Kidney epithelial cell (primary cell): ENCODE measurements at places on chromosomes 3 and 15. TPM values are rescaled to one million over a fixed set of nuclear protein-coding genes. Genes with fewer than 3 reads are reported as not detected.

GRCh38 chr15:85097725-85098124, 116.1 kb downstream of the PDE8A start:
- DNase-seq = no peak

DNA sequence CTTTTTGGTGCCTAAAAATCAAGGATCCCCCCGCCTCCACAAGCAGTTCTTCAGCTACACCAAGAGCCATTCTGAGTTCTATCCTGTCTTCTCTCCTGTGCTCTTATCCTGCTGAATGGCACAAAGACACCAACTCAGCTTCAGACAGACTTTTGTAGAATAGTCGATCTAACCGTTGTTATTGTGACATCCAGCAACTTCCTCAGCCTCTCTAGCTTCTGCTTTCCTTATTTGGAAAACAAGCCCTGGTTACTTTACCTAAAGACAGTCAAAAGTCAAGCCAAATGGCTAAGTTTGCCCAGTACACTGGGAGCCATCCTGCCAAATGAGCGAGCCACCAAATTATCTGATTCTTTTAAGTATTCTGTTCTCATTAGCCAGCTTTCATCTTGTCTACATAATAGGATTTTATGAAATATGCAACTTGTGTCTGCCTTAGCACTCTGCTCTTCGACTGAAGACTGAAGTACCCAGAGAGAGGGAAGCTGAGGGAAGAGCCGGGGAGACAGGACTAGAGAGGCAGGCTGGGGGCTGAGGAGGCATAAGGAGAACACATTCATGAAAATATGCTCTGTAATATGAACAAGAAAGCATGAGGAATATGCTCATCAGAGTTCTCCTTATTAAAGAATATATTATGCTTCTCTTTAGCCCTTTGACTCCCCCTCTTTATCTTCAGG, 35.1 kb downstream of the LYZL4 start:
- DNase-seq = no peak

DNA sequence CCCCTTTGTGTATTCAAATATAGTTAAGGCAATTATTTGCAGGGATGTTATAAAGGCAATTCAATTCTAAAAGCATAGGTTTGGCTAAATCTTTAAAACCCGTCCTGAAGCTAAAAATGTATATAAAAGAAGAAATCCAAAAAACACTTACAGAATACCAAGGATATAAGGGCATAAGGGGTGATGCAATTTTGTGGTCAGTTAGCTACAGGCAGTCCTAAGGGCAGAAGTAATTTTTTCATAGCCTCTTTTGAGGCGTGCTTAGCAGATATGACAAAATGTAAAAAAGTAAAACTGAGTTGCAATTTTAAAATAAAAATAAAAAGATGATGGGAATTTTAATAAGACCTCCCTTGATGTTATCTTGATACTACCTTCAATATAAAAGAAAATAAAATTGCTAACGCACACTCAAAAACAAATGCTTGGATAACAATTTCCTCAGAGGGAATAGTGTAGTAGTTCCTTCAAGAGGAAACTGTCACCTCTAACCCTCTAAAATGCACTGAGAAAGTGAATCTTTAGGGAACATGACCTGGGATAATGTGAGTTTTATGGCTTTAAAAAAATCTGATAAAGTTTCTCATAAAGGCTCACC, 104.2 kb downstream of the MYH15 start:
- no peak for DNase-seq

GRCh38 chr3:78985981-78986380, 781.8 kb downstream of the ROBO1 start:
- DNase-seq = no peak

- no peak for DNase-seq
Measured at GRCh38 chr15:88717382-88718031, 78.7 kb downstream of the ISG20 start.

BMF gene
- total RNA-seq = 37.4 and 43.4 TPM in 2 replicates

ACAA1 gene
- 54.5 and 60.7 TPM in 2 replicates for total RNA-seq

SLC22A13 gene
- 0.34 TPM in 1 of 2 replicates, not detected in the other for total RNA-seq

TMEM158 gene
- total RNA-seq = 1.1 and 5.8 TPM in 2 replicates
